ENCODE measurements at places on chromosomes 4 and X.
A peak's percentile ranks its signal among the peaks of the same experiment; 100 is the strongest.

- no peak for DNase-seq
These were observed 43.5 kb upstream of the SLC25A31 start for GRCh38 chr4:127686658-127687057.

GRCh38 chr4:40292313-40292759 is 42.8 kb upstream of the CHRNA9 start:
- no peak for DNase-seq

GRCh38 chr4:70601422-70602039 is 9.5 kb downstream of the AMBN start:
- peak; percentile 87 for DNase-seq

DNA sequence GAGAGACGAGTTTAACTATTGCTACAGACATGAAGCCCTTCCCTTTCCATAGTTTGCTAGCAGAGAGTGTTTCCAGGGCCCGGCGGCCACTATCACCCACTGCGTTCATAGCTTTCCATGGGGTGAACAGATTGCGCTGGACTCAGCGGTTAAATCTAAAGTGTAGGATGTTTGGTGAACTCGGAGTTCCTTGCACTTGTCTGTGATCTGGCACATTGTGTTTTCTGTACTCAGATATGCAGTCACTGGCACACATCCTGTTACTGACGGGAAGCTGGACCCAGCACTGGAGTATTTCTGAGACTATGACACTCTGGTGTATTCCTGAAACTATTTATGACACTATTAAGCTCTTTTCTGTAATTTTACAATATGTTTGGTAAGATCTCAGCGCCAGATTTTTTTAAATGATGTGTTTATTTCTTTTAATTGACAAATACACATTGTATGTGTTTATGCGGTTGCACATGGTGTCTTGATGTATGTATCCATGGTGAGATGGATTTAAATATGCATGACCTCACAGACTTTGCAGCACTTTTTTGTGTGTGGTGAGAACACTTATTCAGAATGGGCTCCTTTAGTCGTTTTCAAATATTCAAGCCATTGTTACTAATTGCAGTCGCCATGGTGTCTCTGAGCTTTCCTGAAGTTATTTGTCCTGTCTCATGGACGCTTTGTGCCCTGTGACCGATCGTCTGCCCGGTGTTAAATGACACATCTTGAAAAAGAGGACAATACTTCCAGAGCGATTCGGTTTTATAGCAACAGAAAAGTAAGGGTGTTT is 14.1 kb downstream of the CD99 start:
- no peak for DNase-seq

- DNase-seq: no peak
These were observed 72.1 kb downstream of the GPR82 start for GRCh38 chrX:41796046-41796445.

GRCh38 chrX:95764972-95765451 is 919.6 kb upstream of the DIAPH2 start:
- peak; percentile 14 for DNase-seq

DNA sequence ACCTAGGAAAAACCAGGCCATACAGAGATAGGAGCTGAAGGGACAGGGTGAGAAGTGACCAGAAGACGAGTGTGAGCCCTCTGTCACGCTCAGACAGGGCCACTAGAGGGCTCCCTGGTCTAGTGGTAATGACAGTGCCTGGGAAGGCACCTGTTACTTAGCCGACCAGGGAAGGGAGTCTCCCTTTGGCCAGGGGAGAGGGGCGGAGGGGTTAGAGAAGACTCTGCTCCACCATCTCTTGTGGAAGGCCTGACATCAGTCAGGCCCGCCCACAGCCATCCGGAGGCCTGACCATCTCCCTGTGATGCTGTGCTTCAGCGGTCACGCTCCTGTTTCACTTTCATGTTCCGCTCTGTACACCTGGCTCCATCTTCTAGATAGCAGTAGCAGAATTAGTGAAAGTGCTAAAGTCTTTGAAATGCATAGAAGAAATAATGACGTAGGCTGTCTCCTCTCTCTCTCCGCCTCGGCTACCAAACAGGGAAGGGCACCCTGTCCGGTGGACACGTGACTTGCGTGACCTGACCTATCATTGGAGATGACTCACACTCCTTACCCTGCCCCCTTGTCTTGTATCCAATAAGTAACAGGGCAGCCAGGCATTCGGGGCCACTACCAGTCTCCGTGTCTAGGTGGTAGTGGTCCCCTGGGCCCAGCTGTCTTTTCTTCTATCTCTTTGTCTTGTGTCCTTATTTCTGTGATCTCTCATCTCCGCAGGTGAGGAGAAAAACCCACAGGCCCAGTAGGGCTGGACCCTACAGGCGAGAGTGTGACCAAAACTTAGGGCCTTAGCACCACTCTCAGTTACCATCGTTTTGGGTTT is 26.7 kb downstream of the HTT-AS start:
- DNase-seq: peak; percentile 98

Data from GM12865 (cell line).